ENCODE measurements at places on chromosomes 13 and 19.

GRCh38 chr13:21632196-21632595 is 28.2 kb upstream of the MICU2 start:
- DNase-seq: no peak

- DNase-seq: no peak
Observed at GRCh38 chr19:48627201-48627864, 8.0 kb downstream of the SPHK2 start.

GRCh38 chr13:110131424-110131823 is 175.5 kb downstream of the COL4A1 start:
- no peak for DNase-seq

- no peak for DNase-seq
Observed at GRCh38 chr13:67139551-67139950, 90.6 kb downstream of the PCDH9 start.

DNA sequence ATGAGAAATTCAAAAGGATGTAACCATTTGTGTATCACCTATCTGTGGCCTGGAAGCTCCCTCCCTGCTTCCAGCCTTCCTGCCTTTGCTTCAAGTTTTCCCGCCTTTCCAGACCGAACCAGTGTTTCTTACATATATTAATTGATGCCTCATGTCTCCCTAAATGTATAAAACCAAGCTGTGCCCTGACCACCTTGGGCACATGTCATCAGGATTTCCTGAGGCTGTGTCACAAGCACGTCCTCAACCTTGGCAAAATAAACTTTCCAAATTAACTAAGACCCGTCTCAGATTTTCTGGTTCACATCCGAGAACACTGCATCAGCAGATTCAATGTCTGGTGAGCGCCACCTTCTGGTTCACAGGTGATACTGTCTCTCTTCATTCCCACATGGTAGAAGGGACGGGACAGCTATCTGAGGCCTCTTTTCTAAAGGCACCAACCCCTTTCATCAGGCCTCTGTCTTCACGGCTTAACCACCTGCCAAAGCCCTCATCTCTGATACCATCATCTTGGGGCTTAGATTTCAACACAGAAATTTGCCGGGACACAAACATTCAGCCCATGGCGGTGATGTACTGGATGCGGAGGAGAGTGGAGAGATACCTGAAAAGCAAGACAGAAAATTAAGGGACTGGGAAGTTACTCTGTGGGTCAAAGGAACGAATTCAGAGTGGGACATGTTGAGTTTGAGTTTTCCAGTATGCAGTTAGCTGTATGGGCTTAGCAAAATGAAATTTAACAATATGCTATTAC is 58.7 kb upstream of the PABPC3 start:
- DNase-seq: peak; percentile 21

GRCh38 chr19:15045506-15045905 is 3.8 kb upstream of the CASP14 start:
- DNase-seq: no peak

DNA sequence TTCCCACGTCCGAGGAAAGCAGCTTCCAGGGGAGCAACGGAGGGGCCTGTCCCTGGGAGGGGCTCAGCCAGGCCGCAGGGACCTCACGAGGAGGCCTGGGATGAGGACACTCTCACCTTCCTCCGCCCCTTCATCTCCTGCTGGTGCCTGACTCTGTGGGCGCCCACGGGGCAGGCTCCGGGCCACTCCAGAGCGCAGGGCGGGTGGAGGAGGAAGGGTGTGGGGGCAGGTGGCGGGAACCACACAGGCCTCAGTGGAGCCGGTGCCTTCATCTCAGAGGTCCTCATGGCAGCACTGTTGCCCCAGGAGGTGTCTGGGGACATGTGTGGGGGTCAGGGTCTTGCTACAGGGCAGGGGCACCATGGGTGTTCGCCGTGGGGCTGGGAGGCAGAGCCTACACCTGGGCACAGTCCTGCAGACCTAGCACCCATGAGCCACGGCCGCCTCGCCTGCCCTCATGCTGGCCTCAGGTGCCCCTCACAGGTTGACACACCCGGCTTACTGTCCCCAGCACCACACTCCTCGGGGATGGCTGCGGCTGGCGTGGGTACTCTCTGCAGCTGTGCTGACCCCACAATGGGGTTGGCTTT is 10.1 kb upstream of the TMEM255B start:
- DNase-seq: no peak

GRCh38 chr13:33968520-33969507 is 150.9 kb downstream of the RFC3 start:
- no peak for DNase-seq

DNA sequence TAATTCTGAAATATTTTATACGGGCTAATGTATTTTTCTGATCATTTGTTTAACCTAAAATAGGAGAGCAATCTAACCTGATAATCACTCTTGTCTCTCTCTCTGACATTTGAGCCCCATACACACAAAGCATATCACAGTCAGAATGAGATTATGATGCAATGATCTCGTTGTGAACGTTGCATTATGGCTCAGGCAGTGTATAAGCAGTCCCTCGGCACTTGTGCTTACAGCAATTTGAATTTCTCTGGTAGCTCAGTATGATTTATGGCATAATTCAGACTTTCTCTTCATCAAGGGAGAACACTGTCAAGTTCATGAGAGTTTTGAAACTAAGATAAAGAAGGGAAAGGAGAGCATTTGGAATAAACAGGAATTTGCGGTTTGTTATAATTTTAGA is 256.1 kb downstream of the DACH1 start:
- no peak for DNase-seq

DNA sequence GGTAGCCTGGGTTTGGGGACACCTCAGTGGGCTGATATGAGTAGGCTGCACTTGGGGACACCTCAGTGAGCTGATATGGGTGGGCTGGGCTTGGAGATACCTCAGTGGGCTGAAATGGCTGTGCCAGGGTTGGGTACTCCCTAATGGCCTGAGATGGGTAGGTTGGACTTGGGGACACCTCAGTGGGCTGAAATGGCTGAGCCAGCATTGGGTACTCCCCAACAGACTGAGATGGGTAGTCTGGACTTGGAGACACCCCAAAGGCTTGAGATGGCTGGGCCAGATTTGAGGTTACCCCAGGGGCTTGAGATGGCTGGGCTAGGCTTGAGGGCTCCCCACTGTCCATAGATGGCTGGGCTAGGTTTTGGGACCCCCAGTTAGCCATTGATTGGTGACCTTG is 12.1 kb downstream of the IQCN start:
- DNase-seq: no peak

GRCh38 chr13:33286128-33286527 is 573 bp upstream of the STARD13 start:
- DNase-seq: no peak

GRCh38 chr19:22526661-22527272 is 104.6 kb upstream of the ZNF98 start:
- no peak for DNase-seq

All from T-helper 2 cell treated with Interferon-gamma antibody and Interleukin-4, amounts not matched to agents 5 μg/mL and 100 μg/mL, for 36 hours (primary cell).